Pulmonary artery endothelial cell (primary cell): ENCODE measurements at places on chromosomes 1 and 21. TPM values are rescaled to one million over a fixed set of nuclear protein-coding genes. Genes with fewer than 3 reads are reported as not detected.

DNA sequence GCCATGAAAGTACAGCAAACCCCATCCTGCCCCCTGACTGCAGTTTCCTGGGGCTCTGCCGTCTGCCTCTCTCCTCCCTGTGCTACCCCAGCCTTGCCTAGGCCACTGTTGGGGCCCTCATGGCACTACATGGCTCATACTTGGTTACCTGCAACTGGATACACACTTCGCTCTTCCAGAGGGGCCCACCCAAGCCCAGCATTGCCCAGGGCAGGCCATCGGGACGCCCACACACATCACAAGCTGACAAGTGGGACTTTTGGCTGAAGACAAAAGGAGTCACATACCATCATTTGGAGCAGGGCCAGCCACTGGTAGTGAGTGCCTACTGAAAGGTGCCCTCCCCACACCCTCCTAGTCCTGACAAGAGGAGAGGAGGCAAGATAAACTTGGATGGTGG, 82.8 kb downstream of the CD247 start:
- DNase-seq: no peak

- DNase-seq: no peak
These were observed 50.3 kb downstream of the FCER1A start for GRCh38 chr1:159352436-159352835.

DNA sequence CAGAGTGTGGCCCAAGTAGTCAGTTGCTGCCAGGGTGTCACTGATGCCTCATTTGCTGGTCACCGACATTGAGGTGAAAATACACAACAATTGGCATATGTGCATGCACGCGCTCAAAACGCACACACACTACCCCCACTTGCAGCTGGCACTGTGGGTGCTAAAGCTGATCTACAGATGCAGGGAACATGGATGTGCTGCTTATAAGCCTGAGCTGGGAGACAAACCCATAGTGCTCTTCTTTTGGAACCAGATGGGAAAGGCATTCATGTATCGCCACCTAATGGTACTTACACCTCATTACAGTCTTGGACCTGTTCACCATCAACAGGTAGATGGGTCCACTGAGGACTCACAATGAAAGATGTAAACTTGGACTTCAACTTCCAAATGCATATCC, 70.3 kb upstream of the CAMK1G start:
- DNase-seq: no peak

DNA sequence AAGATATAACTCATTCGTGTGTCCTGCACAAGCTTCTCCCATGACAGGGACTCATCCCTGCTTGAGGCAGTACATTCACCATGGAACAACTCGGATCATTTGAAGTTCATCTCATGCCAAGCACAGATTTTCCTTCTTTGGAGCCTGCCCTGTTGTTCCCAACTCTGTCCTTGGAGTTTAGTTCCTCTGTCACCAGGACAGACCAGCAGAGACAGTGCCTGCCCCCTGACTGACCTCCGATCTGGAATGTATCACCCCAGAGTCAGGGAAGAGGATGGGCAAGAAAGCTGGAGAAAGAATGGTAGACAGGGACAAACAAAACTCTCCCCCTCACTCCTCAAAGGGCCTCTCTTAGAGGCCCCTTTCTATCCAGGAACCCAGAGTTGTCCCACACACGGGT, 5.0 kb downstream of the SHISAL2A start:
- DNase-seq: no peak

The OPRD1 gene
- not detected in 2 replicates for total RNA-seq

The HFM1 gene
- total RNA-seq: 0.07 TPM in 2 replicates

The AUNIP gene
- 5.1 and 5.8 TPM in 2 replicates for total RNA-seq

The PLEKHN1 gene
- total RNA-seq: 0.32 and 0.46 TPM in 2 replicates
